ENCODE measurements at places on chromosomes 7 and 10. TPM values are rescaled to one million over a fixed set of nuclear protein-coding genes. Genes with fewer than 3 reads are reported as not detected.

GRCh38 chr10:132102717-132103110, 37.0 kb downstream of the JAKMIP3 start:
- DNase-seq, result no peak

GRCh38 chr7:2018569-2019460, 213.9 kb downstream of the MAD1L1 start:
- no peak for DNase-seq

ASZ1 gene
- not detected for total RNA-seq

- DNase-seq, result no peak
Measured at GRCh38 chr10:33145451-33146188, 187.6 kb upstream of the ITGB1 start.

DNA sequence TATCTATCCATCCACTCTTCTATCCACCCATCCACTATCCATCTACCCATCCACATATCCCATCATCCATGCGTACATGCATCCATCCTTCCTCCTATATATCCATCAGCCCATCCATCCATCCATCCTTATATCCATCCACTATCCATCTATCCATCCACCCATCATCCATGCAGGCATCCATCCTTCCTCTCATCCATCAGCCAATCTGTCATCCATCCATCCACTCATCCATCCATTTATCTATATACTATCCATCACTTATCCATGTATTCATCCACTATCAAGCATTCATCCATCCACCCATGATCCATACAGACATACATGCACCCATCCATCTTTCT, 485.9 kb downstream of the DNAJB6 start:
- DNase-seq, result no peak

DNA sequence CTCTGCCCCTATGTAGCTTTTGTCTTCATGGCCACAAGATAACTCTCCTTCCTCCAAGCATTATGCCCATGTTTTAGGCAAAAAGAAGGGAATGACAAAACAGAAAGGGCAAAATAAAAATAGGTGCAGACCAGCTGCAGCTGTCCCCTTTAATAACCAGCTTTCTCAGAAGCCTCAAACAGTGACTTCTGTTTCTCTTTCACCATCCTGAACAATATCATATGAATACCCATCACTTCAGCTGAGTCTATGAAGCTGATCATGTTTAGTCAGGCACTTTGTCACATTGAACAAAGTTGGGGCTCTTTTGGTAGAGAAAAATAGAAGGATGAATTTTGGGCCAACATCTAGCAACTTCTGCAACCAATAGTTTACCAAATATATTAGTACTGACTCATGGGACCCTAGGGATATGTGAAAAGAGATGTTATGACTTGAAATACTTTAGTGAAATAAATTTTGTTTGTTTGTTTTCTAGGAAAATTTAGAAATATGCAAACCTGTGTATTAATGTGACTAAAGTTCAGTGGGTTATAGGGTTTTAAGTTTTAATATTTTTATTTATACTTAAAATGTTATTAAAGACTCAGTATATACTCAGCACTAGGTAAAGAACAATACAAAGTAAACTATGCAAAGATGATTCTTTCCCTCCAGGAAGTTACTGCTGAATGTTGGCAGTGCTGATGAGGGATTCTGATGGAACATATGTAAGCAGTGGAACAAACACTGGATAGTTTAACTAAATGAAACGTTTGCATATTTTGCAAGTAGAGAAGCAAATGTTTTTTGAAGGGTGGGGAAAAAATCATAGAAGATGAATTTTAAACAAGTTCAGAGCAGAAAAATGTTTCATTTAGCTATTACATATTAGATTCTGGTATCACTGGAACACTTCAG, 133.7 kb downstream of the FOXP2 start:
- DNase-seq, result no peak
